Panc1 (cell line): ENCODE measurements at places on chromosomes 1 and 21.

DNA sequence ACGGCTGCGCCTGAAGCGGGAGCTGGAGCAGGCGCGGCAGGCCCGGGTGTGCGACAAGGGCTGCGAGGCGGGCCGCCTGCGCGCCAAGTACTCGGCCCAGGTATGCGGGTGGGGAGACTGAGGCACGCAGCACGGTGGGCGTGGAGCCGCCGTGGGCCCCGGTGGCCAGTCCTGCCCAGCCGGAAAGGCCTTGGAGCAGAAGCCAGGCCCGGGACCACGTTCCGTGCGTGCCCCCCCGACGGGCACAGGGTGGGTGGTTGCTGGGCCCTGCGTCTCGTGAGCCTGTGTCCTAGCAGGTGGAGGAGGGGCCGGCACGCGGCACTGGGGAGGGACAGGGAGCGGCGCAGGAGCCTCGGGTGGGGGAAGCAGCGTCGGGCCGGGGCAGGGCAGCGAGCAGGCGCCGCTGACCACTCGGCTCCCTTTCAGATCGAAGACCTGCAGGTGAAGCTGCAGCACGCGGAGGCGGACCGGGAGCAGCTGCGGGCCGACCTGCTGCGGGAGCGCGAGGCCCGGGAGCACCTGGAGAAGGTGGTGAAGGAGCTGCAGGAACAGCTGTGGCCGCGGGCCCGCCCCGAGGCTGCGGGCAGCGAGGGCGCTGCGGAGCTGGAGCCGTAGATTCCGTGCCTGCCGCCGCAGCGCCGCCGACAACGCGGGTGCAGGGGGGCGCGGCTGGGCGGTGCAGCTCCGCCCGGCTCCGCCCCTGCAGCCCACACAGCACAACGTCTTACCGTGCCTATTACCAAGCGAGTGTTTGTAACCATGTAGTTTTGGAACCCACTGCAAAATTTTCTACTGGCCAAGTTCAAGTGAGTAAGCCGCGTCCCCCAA is 78.2 kb downstream of the SKI start:
- no peaks in the 10 kb centered on the region for H3K27me3 ChIP-seq
- peaks cover 19% of the 10 kb centered on the region for H3K4me1 ChIP-seq
- H3K36me3 ChIP-seq = no peaks in the 10 kb centered on the region; the same call in none of the 2 replicates
- no peak for DNase-seq

GRCh38 chr1:41122851-41123518 is 101.5 kb upstream of the SLFNL1 start:
- H3K27ac ChIP-seq = no peak overlapping the region
- H3K4me1 ChIP-seq = no peaks in the 10 kb centered on the region
- no peak overlapping the region for H3K4me3 ChIP-seq

GRCh38 chr1:22038036-22038435 is 14.5 kb upstream of the CDC42 start:
- DNase-seq = no peak
- no peak overlapping the region for H3K4me3 ChIP-seq
- no peaks in the 10 kb centered on the region for H3K4me1 ChIP-seq
- no peaks in the 10 kb centered on the region for H3K27me3 ChIP-seq
- H3K27ac ChIP-seq = no peak overlapping the region

- DNase-seq = no peak
- no peaks in the 10 kb centered on the region; the same call in 1 of the 2 replicates for H3K4me1 ChIP-seq
- H3K27ac ChIP-seq = no peak overlapping the region
- no peak overlapping the region for H3K4me3 ChIP-seq
Measured at GRCh38 chr1:37630426-37631028, 4.2 kb downstream of the RSPO1 start.

DNA sequence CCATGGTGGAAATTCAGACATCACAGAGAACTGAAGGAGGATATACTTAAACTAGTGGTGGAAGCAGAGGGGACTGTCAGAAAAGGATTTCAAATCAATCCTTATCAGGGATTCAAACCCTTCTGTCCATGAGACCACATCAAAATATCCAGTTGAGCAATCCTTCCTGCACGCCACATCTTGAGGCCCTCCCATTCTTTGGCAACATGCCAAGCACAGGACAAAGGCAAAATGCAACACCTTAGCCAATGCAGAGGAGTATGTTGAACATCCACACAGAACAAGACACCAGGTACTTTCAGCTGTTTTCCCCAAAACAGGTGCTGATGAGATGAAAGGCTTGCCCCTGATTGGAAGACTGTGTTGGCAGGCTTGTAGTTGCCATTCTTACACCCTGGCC is 81.8 kb upstream of the PLXNA2 start:
- H3K4me3 ChIP-seq = no peak overlapping the region
- no peaks in the 10 kb centered on the region for H3K36me3 ChIP-seq
- no peak overlapping the region for H3K27ac ChIP-seq
- no peaks in the 10 kb centered on the region for H3K4me1 ChIP-seq

GRCh38 chr1:45673956-45674355 is 12.4 kb downstream of the GPBP1L1 start:
- H3K27me3 ChIP-seq = no peaks in the 10 kb centered on the region
- DNase-seq = no peak
- peaks cover 15% of the 10 kb centered on the region for H3K4me1 ChIP-seq
- no peak overlapping the region for H3K4me3 ChIP-seq

GRCh38 chr1:2471587-2472001 is 4.5 kb upstream of the PLCH2 start:
- H3K4me3 ChIP-seq = no peak overlapping the region
- peak overlapping the region; percentile 71 for H3K27ac ChIP-seq
- no peaks in the 10 kb centered on the region for H3K36me3 ChIP-seq
- peaks cover 91% of the 10 kb centered on the region for H3K4me1 ChIP-seq
- DNase-seq = no peak
